ENCODE measurements at places on chromosomes 6 and 20.

GRCh38 chr6:48099713-48100587 lies 11.0 kb downstream of the PTCHD4 start:
- no peak for DNase-seq

DNA sequence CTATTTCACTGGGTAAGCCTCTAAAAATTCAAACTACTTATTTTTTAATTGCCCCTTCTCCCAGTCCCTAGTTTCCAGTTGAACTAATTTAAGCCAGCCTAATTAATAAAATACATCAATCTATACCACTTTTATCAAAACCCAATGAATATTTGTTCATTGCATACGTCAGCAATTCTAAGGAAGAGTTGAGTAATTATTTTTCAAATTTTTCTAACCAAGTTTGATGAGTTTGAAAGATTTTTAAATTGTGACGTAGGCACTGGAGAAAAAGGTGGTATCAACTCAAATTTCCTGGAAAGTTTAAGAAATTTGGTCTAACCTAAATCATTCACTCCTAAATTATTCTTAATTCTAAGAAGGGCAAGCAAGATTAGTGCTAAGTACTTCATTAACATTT lies 35.7 kb downstream of the COL21A1 start:
- DNase-seq = no peak

- no peak for DNase-seq
Measured at GRCh38 chr6:119339941-119340456, 9.6 kb downstream of the MAN1A1 start.

DNA sequence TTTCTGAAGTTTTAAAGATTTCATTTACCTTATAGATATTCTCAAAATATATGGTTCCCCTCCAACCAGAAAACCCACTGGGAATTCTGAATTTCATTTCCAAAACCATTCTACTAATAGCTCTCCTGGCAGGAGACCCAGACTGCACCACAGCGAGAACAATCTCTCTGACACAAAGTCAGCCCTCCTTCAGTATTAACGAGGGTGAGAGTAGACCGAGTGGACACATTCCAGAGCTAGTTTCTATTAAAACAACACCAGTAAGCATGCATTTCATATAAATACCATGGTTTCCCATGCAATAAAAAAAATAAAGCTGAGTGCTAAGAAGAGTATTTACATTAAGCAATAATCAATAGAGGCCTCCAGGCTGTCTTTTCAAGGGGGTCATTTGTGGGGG lies 899.6 kb upstream of the SLC35B3 start:
- no peak for DNase-seq

DNA sequence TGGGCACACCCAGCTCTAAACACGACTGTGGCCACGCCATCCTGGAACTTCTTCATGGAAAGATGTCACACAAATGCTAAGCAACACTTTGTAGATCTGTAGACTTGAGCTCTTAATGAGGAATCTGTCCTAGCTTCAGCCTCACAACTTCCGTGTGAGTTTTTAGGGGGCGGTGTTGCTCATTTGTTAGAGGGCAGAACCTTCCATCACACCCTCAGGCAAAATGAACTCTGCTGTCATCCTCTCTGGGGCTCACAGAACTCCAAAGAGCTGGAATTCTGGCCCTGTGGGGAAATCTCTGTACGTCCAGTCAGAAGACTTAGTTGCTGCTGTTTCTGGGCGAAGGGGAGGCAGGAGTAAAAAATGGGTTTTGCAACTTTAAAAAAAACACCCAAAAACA lies 49.8 kb downstream of the NRN1 start:
- DNase-seq = no peak

DNA sequence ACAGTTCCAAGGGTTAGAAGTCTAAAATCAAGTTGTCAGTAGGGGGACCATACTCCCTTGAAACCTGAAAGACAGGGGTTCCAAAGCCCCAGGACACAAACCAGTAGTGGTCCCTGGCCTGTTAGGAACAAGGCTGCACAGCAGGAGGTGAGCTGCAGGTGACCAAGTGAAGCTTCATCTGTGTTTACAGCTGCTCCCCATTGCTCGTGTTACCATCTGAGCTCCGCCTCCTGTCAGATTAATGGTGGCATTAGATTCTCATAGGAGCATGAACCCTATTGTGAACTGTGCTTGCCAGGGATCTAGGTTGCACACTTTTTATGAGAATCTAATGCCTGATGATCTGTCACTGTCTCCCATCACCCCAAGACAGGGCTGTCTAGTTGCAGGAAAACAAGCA lies 25.3 kb upstream of the SIM1 start:
- DNase-seq = no peak

GRCh38 chr6:155850408-155850841 lies 394.8 kb upstream of the NOX3 start:
- DNase-seq = no peak

GRCh38 chr6:41503827-41504465 lies 42.2 kb upstream of the FOXP4 start:
- peak; percentile 72 for DNase-seq

GRCh38 chr6:37537548-37537947 lies 37.9 kb upstream of the CCDC167 start:
- no peak for DNase-seq

DNA sequence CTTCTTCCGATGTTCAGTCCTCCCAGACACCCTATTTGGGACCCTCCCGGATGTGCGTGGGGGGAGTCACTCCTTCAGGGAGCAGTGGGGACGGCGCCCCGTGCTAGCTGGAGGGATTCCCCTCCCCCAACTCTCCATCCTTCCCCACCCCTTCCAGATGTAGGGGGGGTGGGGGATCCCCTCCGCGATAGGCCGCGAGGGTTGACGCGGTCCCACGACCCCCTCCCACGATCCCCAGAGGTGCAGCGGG lies 548 bp downstream of the GNL1 start:
- DNase-seq = no peak

DNA sequence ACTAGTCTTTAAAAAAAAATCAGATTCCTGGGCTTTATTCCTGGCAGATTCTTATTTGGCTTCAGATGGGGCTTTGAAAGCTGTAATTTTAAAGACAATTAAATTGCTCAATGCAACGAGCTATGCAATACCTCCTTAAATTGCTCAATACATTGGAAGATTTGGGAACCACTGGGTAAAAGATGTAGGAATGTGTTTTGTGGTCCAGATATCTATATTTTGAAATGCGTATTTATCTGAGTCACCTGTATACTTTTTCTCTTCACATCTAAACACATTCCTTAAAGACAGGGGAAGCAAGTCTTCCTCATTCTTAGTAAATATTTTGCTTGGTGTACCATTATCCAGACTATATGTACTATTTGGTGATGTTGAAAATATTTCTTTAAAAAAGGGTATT lies 29.6 kb upstream of the MAP7 start:
- no peak for DNase-seq

GRCh38 chr20:3759316-3759823 lies 8.2 kb downstream of the ADISSP start:
- DNase-seq = no peak

- DNase-seq = no peak
Measured at GRCh38 chr20:10994991-10995700, 321.3 kb upstream of the JAG1 start.

DNA sequence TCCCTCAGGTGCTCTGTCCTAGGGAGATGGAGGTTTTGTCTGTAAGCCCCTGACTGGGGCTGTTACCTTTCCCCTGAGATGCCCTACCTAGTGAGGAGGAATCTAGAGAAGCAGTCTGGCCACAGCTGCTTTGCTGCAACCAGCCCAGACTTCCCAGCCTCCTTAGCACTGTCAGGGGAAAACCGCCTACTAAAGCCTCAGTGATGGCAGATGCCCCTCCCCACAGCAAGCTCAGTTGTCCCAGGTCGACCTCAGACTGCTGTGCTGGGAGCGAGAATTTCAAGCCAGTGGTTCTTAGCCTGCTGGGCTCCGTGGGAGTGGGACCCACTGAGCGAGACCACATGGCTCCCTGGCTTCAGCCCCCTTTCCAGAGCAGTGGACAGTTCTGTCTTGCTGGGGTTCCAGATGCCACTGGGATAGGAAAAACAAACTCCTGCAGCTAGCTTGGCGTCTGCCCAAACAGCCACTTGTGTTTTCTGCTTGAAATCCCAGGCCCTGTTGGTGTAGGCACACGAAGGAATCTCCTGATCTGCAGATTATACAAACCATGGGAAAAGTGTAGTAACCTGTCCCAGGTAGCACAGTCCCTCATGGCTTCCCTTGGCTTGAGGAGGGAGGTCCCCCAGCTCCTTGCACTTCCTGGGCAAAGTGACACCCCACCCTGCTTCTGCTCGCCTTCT lies 146.4 kb upstream of the PROKR2 start:
- no peak for DNase-seq

DNA sequence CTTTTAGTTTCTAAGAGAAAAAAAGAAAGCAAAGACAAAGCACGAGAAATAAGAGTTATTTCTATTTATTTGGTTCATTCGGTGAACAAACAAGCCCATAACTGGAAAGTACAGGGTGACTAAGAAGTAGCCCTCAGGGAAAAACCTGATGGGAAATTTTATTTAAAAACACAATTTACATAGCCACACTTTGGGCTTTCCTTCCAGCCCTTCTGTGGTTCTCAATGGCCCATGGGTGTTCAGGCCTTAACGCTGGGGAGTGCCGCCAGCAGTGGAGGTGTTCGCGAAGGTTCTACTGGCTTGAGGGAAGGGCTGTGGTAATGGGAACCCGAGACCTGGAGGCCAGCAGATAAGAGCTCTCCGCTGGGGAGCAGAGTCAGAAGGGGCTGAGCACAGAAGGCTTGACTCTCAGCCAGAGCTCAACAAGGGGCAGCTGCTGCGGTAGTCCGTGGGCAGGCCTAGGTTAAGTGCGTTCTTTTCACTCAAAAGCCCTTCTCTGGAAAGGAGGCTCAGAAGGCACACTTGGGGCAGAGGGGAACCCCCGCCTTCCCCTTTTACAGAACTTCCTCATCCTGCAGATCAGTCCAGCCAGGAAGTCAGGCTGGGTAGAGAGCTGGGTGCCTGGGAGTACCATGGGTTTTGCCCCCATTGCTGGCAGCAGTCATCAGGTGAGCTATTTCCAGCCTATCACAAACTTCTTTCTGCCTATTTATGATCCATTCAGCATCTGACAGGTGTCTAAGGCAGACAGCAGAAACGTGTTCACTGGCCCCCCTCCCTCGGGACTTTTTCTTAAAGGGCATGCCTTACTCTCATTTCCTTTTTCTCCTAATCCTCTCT lies 8.8 kb upstream of the CD83 start:
- DNase-seq = no peak

GRCh38 chr6:134375220-134375580 lies 57.3 kb upstream of the SGK1 start:
- no peak for DNase-seq

DNA sequence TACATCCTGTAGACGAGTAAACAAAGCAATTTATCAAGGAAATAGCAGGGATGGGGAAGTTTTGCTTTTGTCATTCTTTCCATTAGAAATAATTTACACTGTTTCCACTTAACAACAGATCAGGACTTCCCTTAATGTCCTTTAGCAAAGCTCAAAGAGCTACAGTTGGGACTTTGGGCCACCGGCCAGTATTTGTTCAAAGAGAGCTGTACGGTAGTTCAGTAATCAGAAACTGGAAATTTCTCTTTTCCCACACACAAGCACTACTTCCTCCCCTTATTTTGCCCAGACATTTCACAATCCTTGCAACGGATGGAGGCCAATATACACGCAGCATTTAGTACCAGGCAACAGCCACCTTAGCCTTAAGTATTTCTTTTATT lies 12.1 kb upstream of the HINT3 start:
- no peak for DNase-seq

DNA sequence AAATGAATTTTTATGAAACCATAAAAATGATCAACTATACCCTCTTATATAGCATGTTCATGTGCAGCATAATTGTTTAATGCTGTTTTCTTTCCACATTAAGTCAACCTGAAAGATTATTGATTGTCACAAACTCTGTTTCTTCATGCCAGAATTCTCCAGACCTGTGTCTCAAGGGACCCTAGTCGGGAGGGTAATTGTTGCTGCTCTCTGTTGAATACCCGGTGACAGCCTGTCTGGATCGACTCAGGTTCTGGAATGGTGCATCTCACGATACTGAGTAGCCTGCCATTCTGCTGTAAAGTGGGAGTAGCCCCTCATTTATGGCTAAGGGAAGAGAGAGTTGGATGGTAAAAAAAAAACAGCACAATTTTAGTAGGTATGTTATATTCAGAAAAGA lies 449.9 kb upstream of the SOX4 start:
- no peak for DNase-seq

Data from posterior cingulate gyrus (tissue), 11 donors.